ENCODE measurements at places on chromosomes 13 and 19.

- DNase-seq, result peak; percentile 61
Measured at GRCh38 chr19:58570770-58571574, 2.2 kb downstream of the MZF1 start.

- no peak for DNase-seq
Measured at GRCh38 chr13:112057439-112057735, 9.6 kb upstream of the SOX1 start.

DNA sequence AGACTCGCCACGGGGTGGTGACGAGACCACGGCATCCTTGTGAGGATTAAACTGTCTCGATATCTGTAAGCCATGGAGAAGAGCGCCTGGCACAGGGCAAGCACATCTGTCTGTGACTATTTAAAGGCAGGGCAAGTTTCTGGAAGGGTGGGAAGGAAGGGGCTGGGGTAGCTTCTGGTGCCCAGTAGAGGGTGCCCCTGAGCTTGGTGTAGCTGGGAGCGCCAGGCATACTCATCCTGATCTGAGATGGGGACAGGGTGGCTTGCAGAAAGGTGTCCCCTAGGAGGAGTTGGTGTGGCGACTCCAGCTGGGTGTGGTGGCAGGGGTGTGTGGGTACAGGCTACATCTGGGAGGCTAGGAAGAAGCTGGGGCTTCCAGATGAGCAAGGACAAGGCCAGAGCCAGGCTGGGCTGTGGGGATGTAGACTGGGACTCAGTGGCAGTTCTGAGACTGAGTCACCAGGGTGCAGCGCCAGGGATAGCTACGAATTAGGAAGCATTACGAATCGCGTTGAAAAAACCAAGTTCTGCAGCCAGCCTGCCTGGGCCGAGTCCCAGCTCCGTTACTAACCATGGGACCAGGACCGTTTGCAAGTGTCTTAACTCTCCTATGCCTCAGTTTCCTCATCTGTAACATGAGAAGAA lies 23.1 kb upstream of the ASPDH start:
- DNase-seq, result no peak

DNA sequence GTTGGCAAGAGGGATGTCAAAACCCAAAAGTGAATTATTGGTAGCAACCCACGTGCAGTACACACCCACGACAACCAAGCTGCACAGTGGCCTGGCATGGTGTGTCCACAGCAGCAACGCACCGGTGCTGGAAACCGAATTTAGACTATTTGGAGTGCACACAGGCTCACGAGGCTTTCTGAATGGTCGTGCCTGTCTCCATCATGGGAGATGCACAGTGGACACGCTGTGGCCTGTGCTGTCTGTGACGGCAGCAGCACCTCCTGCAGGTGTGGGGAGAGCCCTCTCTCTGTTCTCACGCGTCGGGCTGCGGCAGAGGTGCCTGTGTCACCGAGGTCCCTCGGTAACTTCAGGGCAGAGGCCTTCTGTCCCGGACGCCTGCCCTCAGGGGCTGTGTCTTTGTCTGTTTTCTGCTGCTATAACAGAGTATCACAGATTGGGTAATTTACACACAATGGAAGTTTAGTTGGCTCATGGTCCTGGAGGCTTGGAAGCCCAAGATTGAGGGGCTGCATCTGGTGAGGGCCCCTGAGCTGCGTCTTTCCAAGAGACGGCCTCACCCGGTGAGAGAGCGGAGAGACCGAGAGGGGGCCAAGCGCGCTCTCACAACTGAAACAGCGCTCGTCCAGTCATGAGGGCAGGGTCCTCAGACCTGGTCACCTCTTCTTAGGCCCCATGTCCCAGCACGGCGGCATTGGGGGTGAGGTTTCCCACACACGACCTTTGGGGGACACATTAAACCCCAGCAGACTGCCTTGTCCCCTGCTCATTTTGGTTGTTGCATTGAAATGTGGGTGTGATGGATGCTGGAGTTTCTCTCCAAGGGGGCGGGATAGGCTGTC lies 9.1 kb upstream of the MCF2L start:
- peak; percentile 50 for DNase-seq

- DNase-seq, result no peak
Measured at GRCh38 chr13:89027694-89028306, 1356.6 kb downstream of the SLITRK5 start.

- no peak for DNase-seq
Measured at GRCh38 chr13:33318744-33319143, 33.2 kb upstream of the STARD13 start.

- no peak for DNase-seq
Measured at GRCh38 chr19:1312767-1313694, 27.4 kb downstream of the EFNA2 start.

DNA sequence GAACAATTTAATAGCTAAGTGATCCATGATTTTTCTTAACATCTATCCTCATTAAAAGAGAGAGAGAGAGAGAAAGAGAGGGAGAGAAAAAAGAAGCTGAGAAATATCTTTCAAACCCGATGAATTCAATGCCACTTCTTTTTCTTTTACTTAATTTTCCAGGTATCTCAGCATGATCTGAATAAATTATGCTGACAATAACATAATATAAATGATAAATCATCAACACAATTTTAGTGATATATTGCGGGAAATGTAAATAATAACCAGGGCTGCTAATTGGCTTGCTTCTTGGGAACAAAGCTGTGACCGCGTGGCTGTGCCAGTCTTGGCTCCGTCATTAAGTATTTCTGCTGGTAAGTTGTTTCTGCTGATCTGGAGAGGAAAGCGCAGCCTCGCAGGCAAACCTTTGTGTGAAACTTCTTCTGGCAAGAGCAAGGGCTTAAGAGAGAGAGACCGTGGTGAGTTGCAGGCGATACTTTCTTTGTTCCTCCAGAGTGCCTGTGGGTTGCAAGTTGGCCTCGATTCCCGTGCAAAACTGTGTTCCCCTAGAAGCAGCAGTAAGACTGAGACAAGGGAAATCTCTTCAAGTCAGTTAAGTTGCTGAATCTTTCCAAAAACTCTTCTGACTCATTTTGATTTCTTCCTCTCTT lies 489.1 kb upstream of the TSHZ3 start:
- no peak for DNase-seq

DNA sequence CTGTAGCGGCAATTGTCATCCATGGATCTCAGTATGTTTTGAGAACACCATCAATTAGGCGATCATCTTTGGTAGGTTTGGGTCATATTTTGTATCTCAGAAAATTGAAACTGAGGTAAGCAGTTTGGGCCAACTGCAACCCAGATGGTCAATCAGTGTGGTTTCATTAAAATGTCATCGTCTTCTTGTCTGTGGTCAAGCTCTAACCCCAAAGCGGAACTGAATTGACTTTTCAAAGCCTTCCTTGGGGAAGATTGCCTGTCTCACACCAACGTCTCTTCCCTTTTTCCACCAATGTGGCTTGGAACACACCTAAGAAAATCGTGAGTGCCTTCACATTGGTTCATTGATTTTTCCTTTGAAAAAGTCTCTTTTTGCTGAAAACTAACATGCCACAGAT lies 56.3 kb upstream of the UBAC2 start:
- DNase-seq, result no peak

- no peak for DNase-seq
Measured at GRCh38 chr13:44667943-44668342, 91.8 kb upstream of the TSC22D1 start.

DNA sequence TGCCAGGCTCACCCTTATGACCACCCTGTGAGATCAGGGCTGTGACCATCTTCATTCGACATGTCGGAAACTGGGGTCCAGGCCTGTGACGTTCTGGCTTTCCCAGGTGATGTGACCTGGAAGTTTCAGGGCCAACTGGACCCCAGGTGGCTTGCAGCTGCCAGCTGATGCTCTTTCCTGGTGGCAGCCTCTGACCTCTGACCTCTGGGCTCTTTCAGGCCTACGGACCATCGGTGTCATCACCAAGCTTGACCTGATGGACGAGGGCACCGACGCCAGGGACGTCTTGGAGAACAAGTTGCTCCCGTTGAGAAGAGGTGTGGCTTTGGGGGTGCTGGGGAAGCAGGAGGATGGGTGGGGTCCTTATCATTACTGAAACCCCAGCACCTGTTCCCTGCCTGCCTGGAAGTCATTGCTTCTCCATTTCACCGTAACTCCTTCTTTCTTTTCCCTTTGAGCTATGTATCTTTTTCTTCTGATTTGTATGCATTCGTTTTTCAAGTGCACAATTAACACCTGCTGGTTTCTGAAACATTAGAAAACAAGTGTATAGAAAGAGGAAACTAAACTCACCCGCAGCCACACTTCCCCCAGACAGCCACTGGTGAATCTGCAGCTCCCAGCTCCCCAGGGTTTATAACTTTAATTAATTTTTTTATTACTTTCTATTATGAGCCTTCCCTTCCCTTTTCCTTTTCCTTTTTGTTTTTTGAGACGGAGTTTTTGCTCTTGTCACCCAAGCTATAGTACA lies 58.9 kb downstream of the TMED1 start:
- no peak for DNase-seq

DNA sequence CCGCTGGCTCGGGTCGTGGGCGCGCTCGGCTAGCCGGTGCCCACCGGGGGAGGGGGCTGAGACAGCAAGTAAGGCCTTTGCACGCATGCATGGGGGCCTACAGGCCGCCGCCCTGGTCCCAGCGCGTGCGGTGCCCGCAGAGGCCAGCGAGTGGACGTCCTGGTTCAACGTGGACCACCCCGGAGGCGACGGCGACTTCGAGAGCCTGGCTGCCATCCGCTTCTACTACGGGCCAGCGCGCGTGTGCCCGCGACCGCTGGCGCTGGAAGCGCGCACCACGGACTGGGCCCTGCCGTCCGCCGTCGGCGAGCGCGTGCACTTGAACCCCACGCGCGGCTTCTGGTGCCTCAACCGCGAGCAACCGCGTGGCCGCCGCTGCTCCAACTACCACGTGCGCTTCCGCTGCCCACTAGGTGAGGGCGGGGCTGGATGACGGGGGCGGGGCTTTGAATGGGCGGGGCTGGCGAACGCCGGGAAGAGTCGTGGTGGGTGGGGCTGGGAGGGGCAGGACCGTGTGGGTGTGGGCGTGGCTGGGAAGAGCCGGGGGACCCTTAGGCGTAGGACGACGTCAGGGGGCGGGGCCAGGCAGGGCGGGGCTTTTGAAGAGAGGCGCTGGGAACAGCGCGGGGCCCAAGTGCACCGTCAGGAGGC lies 2.1 kb downstream of the CILP2 start:
- DNase-seq, result peak; percentile 81

- DNase-seq, result no peak
Measured at GRCh38 chr13:37443538-37443937, 155.0 kb downstream of the POSTN start.

DNA sequence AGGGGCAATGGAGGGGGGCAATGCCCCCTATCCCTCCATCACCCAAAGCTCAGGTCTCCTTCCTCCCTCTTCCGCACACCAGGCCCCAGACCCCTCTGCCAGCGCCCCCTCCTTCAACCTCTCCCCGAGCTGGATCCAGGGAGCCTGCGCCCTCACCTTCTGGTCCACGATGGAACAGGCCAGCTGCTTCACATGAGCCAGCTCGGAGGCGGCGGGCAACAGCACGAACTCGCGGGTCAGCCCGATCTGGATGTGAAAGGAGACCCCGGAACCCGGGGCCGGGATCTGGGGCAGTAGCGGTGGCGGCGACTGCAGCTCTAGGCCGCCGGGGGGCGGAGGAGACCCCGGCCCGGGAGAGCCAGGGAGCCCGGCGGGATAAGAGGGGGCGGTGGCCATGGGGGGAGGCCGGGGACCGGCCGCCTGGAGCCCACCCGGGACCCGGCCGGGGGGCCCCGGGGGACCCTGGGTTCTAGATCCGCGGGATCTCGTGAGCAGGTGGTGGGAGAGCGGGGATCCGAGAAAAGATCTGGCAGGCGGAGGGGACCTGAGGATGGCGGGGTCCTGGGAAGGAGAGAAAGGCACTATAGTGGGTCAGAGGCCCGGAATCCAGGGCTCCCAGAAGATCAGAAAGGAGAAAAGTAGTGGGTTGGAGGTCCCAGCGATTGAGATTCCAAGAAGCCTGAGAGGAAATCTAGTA lies 791 bp downstream of the PRKD2 start:
- no peak for DNase-seq

DNA sequence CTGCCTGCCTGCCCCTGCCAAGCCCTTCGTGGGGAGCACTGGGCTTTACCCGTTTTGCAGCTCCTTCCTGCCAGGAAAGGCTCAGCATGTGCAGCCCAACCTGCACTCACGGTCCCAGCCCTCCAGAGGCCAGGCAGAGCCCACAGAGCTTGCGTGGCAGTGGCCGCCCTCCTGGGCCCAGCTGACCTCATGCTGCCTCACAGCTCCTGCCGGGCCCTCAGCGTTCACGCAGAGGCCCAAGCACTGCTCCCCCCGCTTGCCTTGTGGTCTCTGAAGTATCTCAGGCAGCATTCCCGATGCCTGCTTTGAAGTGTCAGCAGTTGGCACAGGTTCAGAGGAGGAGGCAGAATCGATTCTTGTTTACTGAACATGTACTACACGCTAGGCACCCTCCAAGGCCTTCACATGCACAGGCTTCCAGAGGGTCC lies 32.5 kb downstream of the CAPN12 start:
- DNase-seq, result no peak

GRCh38 chr19:589693-590395 lies at the start of gene HCN2:
Gene HCN2, plus strand, starts transcription at chr19:589881. Its CDS starts 65 bp downstream, at chr19:589946.
- no peak for DNase-seq

GRCh38 chr13:38685974-38686576 lies 802 bp upstream of the FREM2 start:
- DNase-seq, result no peak

- peak; percentile 83 for DNase-seq
Measured at GRCh38 chr19:17475541-17476115, 5.3 kb downstream of the SLC27A1 start.

- DNase-seq, result no peak
Measured at GRCh38 chr13:112131713-112132113, 64.8 kb downstream of the SOX1 start.

GRCh38 chr19:18091217-18091608 lies 4.5 kb upstream of the IL12RB1 start:
- peak; percentile 76 for DNase-seq

DNA sequence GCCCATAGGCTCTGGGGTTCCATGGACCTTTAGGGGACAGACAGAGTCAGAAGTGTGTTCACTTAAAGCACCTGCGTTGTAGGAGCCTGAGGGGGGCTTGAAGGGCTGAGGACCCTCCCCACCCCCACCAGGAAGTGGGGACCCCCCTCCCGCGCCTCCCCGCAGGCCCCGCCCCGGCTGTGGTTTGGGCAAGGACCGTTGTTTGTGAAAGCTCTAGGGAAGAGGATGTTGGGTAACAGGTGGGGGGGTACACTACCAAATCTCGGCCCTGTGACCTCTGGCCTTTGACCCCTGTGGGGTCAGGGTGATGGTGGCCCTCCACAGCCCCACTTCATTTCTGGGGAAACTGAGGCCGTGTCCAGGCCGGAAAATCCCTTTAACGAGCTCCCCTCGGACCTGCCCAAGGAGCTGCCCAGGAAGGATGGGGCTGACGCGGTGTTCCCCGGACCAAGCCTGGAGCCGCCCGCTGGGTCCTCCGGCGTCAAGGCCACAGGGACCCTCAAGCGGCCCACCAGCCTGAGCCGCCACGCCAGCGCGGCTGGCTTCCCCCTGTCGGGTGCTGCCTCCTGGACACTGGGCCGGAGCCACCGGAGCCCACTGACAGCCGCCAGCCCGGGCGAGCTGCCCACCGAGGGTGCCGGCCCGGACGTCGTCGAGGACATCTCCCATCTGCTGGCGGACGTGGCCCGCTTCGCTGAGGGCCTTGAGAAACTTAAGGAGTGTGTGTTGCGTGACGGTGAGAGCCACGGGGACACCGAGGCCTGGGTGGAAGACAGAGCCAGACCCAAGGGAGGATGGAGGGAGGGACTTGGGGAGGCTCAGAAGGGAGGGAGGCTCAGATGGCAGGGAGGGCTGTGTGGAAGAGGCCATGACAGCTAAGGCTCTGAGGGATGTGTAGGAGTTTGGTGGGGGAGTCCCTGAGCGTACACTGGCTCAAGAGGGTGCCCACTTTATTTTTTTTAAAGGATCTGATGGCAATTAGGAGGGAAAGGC lies 1.3 kb downstream of the ARHGAP45 start:
- peak; percentile 78 for DNase-seq
